Anterior cingulate cortex (tissue), 58 donors: ENCODE measurements at places on chromosomes 6 and 20.

DNA sequence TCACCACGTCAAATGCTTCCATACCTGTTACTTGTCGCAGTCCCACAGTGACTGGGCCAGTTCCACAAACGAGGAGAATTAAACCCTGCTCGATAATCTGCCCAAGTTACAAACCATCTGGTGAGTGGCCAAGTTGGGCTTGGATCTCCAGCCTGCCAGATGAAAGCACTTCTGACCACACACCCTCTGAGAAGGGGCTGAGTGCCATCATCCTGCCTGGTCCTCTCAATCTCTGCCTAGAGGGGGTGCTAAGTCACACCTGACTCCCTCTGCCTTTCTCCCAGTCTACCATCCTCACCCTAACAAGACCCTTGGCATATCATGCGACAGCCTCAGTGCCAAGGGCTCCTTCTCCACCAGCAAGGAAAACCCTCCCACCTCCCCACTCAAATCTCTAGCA lies 15.8 kb downstream of the RRP36 start:
- DNase-seq, result no peak

DNA sequence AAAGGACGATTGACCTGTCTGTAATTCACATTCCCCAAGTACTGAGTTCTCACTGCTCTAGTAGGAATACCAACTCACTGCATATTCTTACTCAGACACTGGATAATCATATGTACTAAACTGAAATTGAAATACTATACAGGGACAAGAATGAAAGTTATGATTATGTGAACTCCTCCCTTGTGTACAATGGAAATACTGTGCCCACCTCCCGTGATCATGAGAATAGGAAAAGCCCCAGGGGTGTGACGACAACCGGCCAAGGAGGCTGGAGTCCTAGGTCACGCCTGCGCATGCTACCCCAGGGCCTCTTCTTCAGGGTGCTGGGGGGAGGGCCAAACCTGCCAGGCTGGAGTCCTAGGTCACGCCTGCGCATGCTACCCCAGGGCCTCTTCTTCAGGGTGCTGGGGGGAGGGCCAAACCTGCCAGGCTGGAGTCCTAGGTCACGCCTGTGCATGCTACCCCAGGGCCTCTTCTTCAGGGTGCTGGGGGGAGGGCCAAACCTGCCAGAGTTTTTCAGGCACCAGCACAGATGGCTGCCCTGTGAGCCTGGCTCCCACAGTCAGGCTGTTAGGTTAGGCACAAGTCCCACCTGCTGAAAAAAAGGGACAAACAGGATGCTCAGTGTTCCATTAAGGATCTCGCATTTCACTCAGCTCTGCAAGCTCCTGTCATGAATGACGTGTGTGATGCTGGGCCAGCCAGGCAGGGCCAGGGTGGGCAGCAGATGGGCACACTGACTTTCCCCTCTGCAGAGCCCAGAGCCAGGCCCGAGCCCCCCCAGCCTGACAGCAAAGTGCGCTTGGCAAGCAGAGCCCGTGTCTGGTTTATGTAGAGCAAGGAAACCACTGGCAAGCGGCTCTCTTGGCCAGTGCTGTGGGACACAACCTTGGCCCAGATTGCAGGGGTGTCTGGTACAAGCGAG lies 107.7 kb downstream of the FOXF2 start:
- peak; percentile 25 for DNase-seq

DNA sequence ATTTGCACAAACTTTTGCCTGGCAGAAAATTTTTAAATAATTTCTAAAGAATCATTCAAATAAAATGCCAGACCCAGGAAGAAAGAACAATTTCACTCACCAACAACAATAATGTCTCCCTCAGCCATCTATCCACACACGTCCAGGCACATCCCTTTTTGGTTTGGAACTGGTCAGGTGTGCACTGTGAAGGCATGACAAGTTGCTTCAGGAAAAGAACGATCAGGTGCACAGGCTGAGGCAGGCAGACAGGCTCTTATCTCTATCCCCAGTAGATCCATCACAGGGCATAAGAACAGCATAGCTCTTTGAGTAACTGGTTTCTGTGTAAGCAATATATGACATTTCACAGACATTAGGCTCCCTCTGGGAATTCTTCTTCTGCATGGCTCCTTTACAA lies 18.1 kb upstream of the NXT1 start:
- DNase-seq, result no peak

DNA sequence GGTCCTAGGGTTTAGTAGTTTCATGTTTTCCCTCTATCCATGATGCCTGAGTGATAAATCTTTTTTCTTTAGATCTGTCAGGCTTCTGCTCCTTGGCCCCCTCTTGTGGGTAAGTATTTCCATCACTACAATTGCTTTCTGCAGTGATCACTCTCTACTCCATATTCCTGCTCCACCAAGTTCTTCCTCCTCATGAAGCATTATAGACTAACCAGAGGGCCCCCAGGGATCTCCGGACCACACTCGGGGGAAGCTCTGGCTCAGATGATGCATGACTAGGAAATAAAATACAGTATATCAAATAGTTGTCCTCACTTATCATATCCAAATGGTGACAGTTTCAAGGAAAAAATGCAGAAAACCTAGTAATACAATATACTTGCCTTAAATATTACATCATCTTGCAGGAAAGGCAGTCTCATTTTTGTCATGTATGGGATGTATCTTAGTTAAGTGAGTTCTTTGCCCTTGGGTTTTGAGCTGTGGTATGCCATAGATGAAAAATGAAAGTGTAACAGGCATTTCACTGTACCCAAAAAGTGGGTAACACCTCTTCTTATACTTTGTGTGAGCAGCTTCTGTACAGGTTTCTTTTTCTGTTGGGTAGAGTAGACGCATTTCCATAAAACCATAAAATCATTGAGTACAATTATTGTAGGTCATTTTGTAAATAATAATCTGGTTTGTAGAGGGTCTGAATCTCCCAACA lies 200.9 kb upstream of the EYA4 start:
- no peak for DNase-seq

- DNase-seq, result no peak
These were observed 30.8 kb downstream of the CD164 start for GRCh38 chr6:109351231-109352130.

DNA sequence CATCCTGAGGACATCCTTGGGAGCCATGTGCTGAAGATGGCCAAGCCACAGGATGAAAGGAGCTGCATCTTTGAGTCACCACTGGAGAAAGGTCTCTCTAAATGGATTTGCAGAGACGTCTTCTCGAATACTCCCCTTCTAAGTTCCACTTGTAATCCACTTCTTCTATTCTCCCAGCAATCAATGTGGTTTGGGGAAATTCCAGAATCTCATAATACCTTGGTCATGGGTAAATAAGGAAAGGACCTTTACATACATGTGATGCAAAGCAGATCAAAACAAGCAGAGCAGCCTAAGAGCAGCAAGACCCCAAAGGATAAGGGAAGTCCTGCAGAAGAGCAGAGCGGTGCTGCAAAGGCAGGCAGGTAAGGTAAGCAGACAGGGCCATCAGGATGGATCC lies 35.3 kb downstream of the TRIM38 start:
- no peak for DNase-seq

DNA sequence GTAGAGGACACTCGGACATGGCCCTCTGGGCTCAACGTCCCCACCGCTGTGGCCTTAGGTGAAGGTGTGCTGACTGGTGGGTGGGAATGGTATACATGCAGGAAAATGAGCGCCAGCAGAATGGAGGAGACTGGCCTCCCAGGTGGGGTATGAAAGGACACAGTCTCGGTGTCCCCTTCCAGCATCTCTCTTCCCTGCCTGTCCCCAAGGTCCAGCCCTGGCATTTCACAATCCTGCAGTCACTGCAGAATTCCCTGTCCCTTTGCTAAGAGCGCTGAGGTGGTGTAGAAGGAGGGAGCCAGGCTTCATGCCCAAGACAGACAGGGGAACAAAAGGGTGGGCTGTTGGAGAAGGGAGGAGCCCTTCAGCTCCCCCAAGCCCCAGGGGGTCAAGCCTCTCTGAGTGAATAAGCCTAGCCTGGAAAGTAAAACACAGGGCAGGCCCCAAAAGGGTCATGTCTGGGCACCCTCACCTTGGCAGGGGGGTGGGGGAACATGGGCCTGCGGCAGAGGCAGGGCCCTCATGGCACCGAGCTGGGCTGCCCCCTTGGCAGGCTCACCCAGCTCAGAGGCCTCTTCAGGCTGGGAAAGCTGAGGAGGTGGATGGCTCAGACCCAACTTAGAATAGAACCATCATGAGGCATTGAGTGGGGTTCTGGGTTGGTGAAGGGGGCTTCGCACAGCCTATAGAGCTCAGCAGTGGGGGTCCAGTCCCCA lies 23.9 kb downstream of the TFEB start:
- no peak for DNase-seq

DNA sequence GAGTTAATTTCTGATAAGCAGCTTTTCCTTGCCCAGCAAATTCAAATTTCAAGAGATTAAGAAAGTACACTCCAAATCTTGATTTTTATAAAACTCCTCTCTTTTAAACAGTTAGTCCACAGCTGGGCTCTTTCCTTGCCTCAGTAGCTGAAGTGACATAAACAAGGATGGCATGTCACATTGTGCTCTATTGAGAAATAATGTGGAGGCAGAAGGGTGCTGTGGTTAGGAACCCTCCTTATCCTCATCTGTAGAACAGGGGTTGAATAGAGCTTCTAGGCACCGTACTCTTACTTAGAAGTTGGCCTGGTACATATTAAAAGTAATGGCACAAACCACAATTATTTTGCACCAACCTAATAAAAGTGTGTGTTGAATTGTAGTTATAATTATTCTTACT lies 70.3 kb downstream of the RSPO3 start:
- DNase-seq, result no peak

- DNase-seq, result no peak
These were observed 20.1 kb upstream of the SLC22A1 start for GRCh38 chr6:160101277-160102205.

GRCh38 chr20:21518292-21518991 lies 4.6 kb upstream of the NKX2-2 start:
- no peak for DNase-seq

- no peak for DNase-seq
These were observed 80.8 kb downstream of the BMP6 start for GRCh38 chr6:7806711-7807110.

GRCh38 chr20:3172933-3173609 lies at the start of gene LZTS3:
LZTS3 (minus strand) TSS chr20:3173549; CDS start chr20:3167163, 6,386 bp downstream.
- peak; percentile 82 for DNase-seq

DNA sequence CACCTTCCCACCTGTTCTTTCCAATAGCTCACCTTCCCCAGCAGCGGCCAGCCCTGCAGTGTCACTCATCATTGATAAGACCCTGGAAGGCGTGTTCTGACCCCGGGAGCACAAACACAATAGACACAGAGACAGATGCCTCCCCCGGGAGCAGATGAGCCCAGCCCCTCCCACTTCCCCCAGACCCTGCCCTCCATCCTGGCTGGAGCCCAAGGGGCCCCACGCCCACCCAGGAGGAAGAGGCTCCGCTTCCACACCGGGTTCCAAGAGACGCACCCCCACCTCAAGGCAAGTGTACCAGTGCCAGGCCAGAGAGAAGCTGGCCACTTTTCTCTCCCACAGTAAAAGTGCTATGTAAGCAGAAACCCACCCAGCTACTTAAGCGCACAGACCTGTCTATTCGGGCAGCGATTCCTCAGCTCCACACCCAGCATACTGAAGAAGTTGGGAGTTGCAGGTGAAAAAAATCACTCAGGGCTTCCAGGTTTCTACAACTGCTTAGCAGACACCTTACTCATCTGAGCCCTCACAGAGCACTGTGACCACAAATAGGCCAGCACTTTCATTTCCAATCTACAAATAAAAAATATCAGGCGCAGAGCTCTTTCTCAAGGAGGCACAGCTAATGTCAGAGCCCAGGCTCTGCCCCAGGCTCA lies 93.4 kb upstream of the NXT1 start:
- no peak for DNase-seq

DNA sequence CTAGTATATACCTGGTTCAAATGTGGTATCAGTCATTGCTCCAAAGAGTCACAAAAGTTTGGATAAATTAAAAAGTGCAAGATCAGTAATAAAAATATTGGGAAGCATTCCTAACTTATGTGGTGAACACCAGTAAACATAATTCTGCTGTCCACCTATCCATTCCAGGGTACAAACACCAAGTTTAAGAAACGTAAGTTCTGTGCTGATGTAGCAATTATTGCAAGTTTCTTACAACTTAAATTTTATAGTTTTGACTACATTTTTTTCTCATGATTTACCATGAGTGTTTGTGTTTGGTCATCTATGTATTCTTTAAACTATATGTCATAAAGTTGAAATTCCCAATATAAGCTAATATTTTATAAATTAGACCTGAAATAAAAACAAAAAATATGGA lies 255.0 kb upstream of the THEMIS start:
- DNase-seq, result no peak

GRCh38 chr20:24445510-24446170 lies 23.8 kb upstream of the SYNDIG1 start:
- no peak for DNase-seq

- peak; percentile 49 for DNase-seq
These were observed 458 bp upstream of the ARMC12 start for GRCh38 chr6:35736253-35736894.

GRCh38 chr20:39775110-39775509 lies 813.0 kb downstream of the DHX35 start:
- no peak for DNase-seq

GRCh38 chr6:148223424-148223842 lies 119.2 kb upstream of the SASH1 start:
- no peak for DNase-seq

GRCh38 chr20:25280051-25280573 lies 32.2 kb downstream of the PYGB start:
- no peak for DNase-seq

DNA sequence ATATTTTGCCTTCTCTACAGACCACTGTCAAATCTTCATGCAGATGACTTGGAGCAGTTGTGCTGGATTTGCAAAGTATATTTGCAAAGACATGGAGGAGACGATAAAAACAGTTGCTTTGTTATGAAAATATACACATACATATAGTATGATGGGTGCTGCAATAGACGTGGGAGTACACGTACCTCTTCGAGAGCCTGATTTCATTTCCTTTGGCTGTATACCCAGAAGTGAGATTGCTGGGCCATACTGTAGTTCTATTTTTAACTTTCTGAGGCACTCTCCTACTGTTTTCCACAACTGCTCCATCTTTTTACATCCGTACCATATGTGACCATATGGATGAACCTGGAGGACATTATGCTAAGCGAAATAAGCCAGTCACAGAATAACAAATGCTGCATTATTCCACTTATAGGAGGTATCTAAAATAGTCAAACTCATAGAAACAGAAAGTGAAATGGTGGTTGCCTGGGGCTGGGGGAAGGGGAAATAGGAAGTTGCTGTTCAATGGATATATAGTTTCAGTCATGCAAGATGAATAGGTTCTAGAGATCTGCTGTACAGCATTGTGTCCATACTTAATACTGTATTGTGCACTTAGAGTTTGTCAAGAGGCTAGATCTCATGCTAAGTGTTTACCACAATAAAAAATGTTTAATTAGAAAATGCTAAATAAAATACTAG lies 223.8 kb downstream of the HAO1 start:
- no peak for DNase-seq

DNA sequence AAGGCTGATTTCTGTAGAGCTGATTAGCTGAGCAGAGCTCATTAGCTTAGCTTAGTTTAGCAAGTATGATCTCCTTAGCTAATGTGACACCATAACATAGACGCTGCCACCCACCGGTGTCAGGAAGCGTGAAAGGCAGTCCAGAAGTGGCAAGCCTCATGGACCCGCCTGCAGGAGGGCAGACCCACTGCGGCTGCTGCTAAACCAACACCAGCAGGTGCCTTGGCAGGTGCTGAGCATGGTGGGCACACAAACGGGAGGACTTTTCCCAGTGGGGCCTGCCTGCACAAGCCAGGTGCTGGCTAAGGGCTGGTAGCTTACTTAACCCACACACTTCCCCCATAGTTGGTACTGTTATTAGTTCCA lies 22.7 kb downstream of the ZDHHC14 start:
- DNase-seq, result no peak
